ENCODE measurements at places on chromosomes 1 and 21. TPM values are rescaled to one million over a fixed set of nuclear protein-coding genes. Genes with fewer than 3 reads are reported as not detected.

GRCh38 chr1:16420424-16421118, 16.7 kb downstream of the SPATA21 start:
- H3K4me1 ChIP-seq: no peaks in the 10 kb centered on the region
- H3K27ac ChIP-seq: no peak overlapping the region
- H3K27me3 ChIP-seq: no peaks in the 10 kb centered on the region
- H3K4me3 ChIP-seq: no peak overlapping the region

DNA sequence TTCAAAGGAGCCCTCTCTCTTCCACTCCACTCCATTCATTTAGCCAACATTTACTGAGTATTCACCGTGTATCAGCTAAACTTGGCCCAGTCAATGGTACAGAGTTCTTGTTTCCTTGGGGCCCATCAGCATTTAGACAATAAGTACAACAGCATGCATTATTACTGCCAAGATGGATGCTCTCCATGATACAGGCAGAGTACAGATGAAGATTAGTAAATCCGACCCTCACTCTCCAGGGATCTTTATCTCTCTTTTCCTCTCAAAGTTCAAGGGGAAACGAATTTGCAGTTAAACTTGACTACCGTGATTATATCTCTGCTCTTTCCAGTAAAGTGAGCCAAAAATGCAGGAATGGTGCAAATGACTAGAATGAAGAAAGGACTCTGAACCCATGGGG, 184.6 kb upstream of the DUSP10 start:
- H3K4me3 ChIP-seq: no peak overlapping the region
- no peak for DNase-seq
- no peak overlapping the region for H3K27ac ChIP-seq
- H3K4me1 ChIP-seq: no peaks in the 10 kb centered on the region

GRCh38 chr1:9128166-9128519, 759 bp downstream of the GPR157 start:
- H3K27me3 ChIP-seq: no peaks in the 10 kb centered on the region
- no peaks in the 10 kb centered on the region for H3K36me3 ChIP-seq
- peak overlapping the region; percentile 85 for H3K27ac ChIP-seq
- peaks cover 32% of the 10 kb centered on the region for H3K4me1 ChIP-seq
- peak overlapping the region; percentile 69 for H3K4me3 ChIP-seq

DNA sequence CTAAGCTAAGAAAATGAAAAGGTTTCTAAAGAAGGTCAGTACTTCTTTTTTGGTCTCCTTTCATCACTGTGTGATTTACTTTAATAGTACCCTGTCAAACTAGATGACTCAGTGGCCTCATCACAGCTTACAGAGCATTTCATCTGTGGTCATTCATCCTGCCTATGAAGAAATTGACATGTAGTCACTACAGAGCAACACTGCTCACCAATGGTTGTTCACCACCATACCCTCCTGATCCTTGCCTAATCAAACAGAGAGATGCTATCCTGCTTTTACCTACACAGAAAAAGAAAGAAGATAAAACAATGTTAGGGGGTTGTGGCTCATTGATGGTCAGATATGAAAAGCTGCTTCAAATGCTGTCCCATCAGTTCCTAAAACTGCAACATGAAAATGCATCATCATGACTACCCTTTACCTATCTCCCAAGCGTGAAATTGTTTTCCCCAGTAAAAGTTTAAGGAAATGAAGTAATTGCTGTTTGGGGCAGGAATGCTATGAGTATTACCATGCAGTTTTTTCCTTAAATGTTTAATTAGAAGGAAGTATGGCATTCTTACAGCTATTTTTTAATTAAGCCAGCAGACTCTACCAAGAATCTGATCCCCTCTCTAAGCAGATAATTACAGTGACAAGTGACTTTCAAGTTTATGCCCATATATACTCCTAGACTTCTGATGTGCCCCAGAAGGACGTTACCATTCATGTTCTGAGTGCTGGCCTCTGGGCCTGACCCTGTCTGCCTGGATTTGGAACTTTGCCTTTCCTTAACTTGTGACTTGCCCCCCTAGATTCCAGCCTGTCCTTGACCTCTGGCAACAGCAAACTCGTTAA, 46.1 kb upstream of the FBXO28 start:
- H3K4me3 ChIP-seq: no peak overlapping the region
- no peaks in the 10 kb centered on the region for H3K27me3 ChIP-seq
- DNase-seq: no peak
- H3K4me1 ChIP-seq: no peaks in the 10 kb centered on the region
- H3K36me3 ChIP-seq: no peaks in the 10 kb centered on the region
- no peak overlapping the region for H3K27ac ChIP-seq

- no peak overlapping the region for H3K4me3 ChIP-seq
- DNase-seq: no peak
- H3K27ac ChIP-seq: no peak overlapping the region
- no peaks in the 10 kb centered on the region for H3K27me3 ChIP-seq
- H3K36me3 ChIP-seq: no peaks in the 10 kb centered on the region
Observed at GRCh38 chr1:1583347-1584010, 8.8 kb upstream of the SSU72 start.

DNA sequence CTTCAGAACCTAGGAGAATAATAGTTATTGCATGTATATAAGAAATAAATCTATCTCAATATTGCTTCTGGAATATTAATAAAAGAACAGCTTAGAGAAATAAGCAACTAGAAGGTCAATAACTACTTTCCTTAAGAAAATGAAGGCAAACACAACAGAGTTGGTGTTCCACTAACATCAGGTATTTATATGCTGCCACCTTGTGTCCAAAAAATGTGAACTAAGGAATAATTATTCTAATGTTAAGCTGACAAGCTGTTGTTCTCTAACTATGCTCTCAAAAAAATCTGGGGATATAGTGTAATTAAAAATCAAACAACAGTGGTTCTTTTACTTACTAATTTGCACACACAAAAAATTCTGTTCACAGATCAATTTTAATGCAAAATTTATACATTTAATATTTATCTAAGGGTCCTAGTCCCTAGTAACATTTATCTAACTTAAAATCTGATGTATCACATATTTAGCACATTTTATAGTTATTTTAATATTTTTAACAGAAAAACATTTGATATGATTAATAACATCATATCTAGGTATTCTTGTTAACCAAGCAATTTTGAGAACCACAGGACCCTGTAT, 39.6 kb downstream of the UCHL5 start:
- no peaks in the 10 kb centered on the region for H3K27me3 ChIP-seq
- DNase-seq: no peak
- no peak overlapping the region for H3K4me3 ChIP-seq
- H3K36me3 ChIP-seq: peaks cover 19% of the 10 kb centered on the region

DNA sequence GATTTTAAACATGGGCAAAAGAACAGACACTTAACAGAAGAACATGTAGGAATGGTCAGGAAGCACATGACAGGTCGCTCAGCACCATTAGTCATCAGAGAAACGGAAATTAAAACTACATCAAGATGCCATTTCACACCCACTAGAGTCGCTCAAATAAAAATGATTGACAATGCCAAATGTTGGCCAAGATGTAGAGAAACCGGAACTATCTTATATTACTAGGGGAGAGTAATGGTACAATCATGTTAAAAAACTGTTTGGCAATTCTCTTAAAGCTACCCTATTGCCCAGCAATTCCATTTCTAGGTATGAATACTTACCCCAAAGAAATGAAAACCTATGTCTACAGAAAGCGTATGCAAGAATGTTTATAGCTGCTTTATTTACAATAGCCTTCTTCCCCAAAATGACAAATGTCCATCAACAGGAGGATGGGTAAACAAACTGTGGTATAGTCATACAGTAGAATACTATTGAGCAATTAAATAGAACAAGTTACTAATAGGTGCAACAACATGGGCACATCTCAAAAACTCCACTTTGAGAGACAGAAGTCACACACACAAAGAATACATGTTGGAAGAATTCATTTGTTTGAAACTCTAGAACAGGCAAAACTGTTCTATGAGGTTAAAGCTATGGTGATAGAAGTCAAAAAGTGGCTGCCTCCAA, 92.8 kb downstream of the ETS2 start:
- no peaks in the 10 kb centered on the region for H3K36me3 ChIP-seq
- DNase-seq: no peak

DNA sequence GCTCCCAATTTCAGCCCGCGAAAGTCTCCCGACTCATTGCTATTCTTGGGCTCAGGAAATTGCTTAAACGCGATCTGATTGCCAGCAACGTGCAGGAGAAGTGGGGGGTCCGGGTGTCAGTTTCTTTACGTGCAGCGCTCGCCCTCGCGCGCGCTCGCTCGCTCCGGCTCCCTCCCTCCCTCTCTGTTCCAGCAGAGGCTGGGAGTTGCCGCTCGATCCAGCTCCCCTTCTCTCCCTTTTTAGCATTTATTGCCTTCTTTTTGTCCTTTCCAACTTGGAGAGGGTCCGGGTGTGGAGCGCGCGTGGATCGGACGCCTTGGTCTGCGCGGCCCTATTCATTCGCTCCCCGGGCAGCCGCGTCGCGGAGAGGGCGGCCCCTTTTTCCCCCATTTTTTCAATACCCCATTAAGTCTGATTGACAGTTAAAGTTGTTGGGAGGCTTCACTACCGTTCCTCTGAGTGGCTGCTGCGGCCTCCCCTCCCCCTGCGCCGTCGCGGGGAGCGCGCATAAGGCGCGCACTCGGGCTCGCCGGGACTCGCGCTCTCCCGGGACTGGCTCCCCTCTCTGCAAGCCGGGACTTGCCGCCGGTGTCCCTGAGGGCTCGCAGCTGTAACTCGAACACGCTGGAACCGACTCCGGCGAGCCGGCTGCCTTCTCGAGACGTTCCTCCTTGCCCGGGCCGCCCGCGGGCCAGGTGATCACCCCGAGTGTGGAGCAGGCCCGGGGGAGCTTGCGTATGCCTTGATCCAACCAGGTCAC, at the start of gene DHRS3:
Gene DHRS3 (minus strand): TSS at position 310 of the 760 bp plus-strand sequence. CDS start 862 bp downstream, outside the sequence.
- peaks cover 66% of the 10 kb centered on the region for H3K4me1 ChIP-seq
- H3K27ac ChIP-seq: peak within 1 kb of the TSS; percentile 88
- H3K4me3 ChIP-seq: peak within 1 kb of the TSS; percentile 85
- H3K27me3 ChIP-seq: no peaks in the 10 kb centered on the region

GRCh38 chr21:44489962-44490361, 34.7 kb downstream of the LRRC3 start:
- no peak overlapping the region for H3K27ac ChIP-seq
- no peak for DNase-seq
- H3K27me3 ChIP-seq: peaks cover 5% of the 10 kb centered on the region
- H3K4me1 ChIP-seq: no peaks in the 10 kb centered on the region

DNA sequence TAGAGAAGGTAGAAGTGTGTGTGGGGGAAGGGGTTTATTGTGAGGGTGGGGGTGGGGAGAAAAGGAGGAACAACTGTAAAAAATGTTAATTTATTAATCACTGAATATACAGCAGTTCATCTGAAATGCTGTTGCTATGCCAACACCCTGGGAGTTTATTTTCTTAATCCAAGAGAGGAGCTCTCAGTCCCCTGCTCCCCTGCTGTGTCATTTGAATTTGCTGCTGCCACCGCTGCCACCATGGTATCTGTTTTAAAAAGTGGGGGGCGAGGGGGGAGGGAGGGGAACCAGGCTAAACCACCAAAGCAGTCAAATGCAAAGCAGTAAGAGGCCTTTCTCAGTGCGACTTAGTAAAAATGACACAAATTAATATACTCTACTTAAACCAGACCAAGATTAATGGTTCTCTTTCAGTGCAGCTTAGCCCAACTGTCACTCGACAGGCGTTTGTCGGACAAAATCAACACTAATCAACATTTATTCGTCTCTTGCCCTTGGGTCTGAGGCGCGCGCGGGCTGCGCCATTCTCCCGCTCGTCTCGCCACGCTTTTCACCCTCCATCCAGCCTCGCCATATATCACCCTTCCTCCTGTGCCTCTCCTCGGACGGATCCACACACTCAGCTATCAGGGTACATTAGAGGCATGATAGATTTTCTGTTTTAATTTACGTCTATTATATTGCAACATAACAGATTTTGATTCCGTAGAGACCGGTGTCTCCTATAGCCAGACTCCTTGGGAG, 76.2 kb downstream of the PBX1 start:
- peaks cover 30% of the 10 kb centered on the region for H3K4me1 ChIP-seq
- H3K27ac ChIP-seq: no peak overlapping the region
- H3K4me3 ChIP-seq: no peak overlapping the region
- DNase-seq: no peak

DNA sequence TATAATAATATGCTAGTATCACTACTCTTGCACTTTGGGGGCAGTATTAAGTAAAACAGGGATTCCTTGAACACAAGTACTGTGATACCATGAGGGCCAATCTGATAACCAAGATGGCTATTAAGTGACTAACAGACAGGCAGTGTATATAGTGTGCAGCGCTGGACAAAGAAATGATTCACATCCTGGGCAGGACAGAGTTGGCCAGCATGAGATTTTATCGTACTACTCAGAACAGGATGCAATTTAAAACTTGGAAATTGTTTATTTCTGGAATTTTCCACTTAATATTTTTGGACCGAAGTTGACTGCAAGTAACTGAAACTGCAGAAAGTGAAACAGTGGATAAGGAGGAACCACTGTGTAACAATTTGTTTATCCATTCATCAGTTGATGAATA, 74.6 kb downstream of the DNTTIP2 start:
- H3K36me3 ChIP-seq: no peaks in the 10 kb centered on the region
- H3K4me1 ChIP-seq: peaks cover 9% of the 10 kb centered on the region
- no peak for DNase-seq
- H3K27me3 ChIP-seq: no peaks in the 10 kb centered on the region

GRCh38 chr1:85048296-85049064, at the start of gene MCOLN3:
MCOLN3 (minus strand) TSS chr1:85048500; CDS start chr1:85045360, 3,140 bp downstream.
- no peaks in the 10 kb centered on the region for H3K36me3 ChIP-seq
- peaks cover 26% of the 10 kb centered on the region for H3K27me3 ChIP-seq
- H3K4me3 ChIP-seq: peak within 1 kb of the TSS; percentile 59
- DNase-seq: peak; percentile 58
- H3K27ac ChIP-seq: no peak within 1 kb of the TSS

GRCh38 chr1:228018961-228019721, 12.3 kb downstream of the WNT3A start:
- H3K36me3 ChIP-seq: no peaks in the 10 kb centered on the region
- H3K4me3 ChIP-seq: no peak overlapping the region
- H3K27me3 ChIP-seq: no peaks in the 10 kb centered on the region

- H3K27me3 ChIP-seq: no peaks in the 10 kb centered on the region
- H3K4me1 ChIP-seq: no peaks in the 10 kb centered on the region
- H3K27ac ChIP-seq: no peak overlapping the region
- no peaks in the 10 kb centered on the region for H3K36me3 ChIP-seq
- DNase-seq: no peak
Observed at GRCh38 chr1:216466162-216466801, 43.0 kb upstream of the USH2A start.

DNA sequence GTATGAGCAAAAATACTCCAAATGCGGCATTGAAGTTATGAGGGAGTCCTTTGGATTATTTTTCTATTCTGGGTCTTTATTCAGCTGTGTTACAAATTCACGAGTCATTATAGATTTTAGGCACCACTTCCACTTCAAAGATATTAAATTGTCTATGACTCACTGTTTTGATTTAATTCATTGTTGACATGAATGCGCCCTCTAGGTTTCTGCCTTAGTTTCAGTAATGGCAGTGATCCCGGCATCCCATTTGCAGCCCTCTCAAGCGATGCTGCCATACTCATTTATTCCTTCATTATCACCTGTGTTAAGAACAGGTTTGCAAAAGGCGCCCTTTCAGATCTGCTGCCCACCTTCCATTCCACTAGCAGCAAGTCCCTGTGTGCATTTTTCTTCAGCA, 14.0 kb downstream of the RSPO1 start:
- no peaks in the 10 kb centered on the region for H3K4me1 ChIP-seq
- no peak overlapping the region for H3K4me3 ChIP-seq
- no peak overlapping the region for H3K27ac ChIP-seq
- DNase-seq: no peak
- peaks cover 33% of the 10 kb centered on the region for H3K27me3 ChIP-seq

Gene DIO1
- total RNA-seq: not detected

Gene CAPN8
- 70.6 TPM for total RNA-seq

Gene PRAMEF13
- not detected for total RNA-seq

Gene INKA2
- 14.7 TPM for total RNA-seq

Gene REN
- 0.59 TPM for total RNA-seq

Gene BARHL2
- not detected for total RNA-seq

Gene TDRD5
- total RNA-seq: 0.15 TPM

Gene ENSA
- 172 TPM for total RNA-seq

Gene CORT
- not detected for total RNA-seq
